Activated naive CD4-positive, alpha-beta T cell treated with anti-CD3 and anti-CD28 coated beads, Interleukin-2, amount 50 U/mL, for 72 hours (primary cell): ENCODE measurements at places on chromosomes 5 and 9.

GRCh38 chr9:129081388-129081904 is 535 bp downstream of the DOLPP1 start:
- no peak for DNase-seq

- no peak for DNase-seq
Observed at GRCh38 chr5:91272858-91273257, 110.3 kb downstream of the ARRDC3 start.

DNA sequence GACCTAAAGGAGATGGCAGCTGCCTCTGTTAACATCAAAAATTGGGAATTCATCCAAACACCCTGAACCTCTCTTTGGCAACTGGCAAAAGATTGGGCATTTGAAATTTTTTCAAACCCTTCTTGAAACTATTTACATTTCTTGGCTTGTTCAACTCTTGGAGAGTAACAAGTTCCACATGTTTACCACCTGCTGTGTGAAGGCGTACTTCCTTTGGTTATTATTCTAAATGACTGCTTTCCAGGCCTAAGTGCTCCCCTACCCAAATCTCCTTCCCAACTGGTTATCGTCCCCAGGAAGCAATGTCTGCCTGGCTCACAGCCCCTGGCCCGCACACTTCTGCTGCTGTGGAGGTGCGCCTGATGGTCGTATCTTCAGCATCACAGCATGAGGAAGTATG is 422.7 kb downstream of the DMAC1 start:
- DNase-seq = no peak

DNA sequence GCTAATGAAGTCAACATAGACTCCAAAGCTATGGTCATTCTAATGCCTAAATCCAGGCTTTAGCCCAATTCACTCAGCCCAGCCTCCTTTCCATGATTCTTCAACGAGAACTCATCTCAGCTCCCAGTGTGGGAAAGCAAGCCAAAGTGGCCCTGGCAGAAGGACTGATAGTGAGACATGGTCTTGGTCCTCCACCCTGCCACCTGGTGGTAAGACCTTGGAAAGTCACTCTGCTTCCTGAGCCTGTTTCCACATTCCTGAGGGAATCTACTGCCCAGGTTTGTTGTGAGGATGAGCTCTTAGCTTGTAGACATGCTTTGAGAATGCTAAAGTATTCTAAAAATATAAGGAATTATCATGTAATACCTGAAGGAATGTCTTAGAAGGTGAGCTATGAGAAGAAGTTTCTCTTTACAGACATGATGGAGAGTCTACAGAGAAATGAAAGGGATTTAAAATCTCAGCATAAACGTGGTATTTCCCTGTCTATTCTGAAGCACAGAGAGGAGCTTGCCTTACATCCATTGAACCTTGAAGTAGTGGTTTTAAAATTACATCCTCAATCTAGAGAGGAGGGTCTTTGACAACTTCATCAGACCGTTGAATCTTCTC is 173.5 kb downstream of the TRIM32 start:
- peak; percentile 13 for DNase-seq

DNA sequence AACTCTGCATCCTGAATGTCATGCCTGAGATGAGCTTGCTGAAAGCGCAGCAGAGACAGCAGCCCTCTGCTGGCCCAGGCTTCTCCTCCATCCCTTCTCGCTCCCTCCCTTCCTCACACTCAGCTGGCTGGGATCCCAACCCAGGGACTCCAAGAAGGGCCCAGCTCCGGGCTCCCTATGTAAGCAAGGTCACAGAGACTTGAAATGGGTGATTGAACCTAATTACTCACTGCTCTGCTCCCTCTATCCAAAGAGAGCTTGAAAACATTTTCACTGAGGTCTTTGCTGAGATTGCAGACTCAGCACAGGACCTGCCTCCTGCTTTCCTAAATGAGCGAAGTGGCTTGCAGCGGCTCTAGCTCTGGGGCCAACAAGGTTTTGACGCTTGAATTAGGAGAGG is 42.8 kb downstream of the RAPGEF1 start:
- DNase-seq = no peak

- no peak for DNase-seq
Observed at GRCh38 chr5:157915638-157916037, 56.7 kb upstream of the CLINT1 start.

- DNase-seq = no peak
Observed at GRCh38 chr5:59095480-59095879, 512.6 kb downstream of the RAB3C start.

GRCh38 chr5:171464829-171465228 is 45.4 kb downstream of the FGF18 start:
- DNase-seq = no peak

DNA sequence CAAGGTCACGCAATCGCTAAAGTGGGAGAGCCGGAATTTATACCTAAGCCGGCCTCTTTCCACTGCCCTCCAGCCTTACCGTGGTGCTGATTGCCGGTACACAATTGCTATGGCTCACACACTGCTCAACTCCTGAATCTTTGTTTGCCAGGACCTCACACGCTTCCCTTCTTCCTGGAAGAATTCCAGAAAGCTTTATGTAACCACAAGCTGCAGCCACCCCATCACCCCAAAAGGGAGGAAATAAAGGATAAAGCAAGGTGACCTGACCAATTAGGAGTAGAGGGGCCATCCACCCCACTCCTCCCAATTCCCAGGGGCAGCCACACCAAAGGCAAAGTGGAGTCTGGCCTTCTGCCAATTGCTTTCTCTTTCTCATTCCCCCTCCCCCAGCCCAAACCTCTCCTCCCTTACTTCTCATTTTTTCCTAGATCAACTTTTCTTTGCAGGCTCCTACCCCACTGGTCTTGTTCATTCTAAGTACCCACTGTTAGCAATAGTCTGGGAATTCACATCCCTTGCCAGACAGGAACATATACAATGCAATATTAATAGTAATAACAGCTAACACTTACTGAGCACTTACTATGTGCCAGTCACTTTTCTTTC is 18.0 kb upstream of the CDC23 start:
- DNase-seq = no peak

- no peak for DNase-seq
Observed at GRCh38 chr5:465591-466403, 22.8 kb downstream of the EXOC3 start.

GRCh38 chr5:10173716-10174115 is 76.0 kb downstream of the ATPSCKMT start:
- DNase-seq = no peak

DNA sequence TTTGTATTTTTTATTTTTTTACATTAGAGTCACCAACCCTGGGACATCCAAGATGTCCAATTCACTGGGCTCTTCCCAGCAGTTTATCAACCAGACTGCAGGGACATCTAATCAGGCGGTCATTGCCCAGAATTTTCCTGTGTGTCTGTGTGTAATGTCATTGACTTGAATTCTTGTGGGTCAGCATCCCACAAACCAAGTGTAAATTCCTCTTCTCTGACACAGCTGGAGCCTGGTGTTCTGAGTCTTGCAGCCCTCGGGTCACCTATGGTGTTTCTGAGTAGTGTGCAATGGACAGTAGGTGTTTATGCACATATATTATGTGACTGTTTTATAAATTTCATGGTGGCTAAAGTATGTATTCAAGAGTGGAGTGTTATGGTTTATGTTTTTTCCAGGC is 815.7 kb downstream of the SEMA5A start:
- no peak for DNase-seq

DNA sequence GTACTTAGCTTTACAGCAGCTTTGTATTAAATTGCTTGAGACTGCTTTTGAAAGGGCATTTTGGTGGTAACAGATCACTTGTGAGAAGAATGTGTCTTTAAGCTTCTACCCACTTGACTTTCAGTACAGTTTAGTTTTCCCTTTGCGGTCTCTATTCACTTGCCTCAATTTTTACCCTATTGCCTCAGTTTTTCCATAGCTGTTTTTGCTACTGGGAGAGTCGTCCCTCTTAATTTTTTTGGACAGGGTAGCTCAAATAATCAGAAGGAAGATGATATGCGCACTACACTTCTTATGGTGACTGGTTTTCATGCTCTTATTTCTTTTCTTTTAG is 18.8 kb downstream of the UGCG start:
- no peak for DNase-seq

GRCh38 chr5:1722877-1723276 is 76.8 kb downstream of the MRPL36 start:
- DNase-seq = no peak

GRCh38 chr5:149679876-149680809 is 50.0 kb upstream of the PPARGC1B start:
- no peak for DNase-seq

DNA sequence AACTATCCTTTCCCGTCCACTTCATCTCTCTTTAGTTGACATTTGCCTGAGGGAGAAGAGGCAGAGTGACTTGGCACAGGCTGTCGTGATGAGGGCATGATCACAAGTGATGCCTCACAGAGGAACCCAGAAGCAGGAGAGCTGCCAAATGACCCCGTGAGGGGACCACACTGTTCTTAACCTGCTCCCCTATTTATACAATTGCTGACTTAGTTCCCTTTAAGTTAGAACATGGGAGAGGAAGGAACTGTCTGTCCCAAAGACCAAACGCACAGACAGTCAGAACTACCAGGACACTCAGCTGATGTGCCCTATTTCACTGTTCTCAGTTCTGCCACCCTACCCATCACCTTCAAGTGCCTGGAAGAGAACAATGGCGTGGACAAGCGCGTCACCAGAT is 73.7 kb downstream of the SLC1A3 start:
- DNase-seq = no peak

GRCh38 chr5:29504411-29504810 is 1689.1 kb upstream of the CDH6 start:
- DNase-seq = no peak

DNA sequence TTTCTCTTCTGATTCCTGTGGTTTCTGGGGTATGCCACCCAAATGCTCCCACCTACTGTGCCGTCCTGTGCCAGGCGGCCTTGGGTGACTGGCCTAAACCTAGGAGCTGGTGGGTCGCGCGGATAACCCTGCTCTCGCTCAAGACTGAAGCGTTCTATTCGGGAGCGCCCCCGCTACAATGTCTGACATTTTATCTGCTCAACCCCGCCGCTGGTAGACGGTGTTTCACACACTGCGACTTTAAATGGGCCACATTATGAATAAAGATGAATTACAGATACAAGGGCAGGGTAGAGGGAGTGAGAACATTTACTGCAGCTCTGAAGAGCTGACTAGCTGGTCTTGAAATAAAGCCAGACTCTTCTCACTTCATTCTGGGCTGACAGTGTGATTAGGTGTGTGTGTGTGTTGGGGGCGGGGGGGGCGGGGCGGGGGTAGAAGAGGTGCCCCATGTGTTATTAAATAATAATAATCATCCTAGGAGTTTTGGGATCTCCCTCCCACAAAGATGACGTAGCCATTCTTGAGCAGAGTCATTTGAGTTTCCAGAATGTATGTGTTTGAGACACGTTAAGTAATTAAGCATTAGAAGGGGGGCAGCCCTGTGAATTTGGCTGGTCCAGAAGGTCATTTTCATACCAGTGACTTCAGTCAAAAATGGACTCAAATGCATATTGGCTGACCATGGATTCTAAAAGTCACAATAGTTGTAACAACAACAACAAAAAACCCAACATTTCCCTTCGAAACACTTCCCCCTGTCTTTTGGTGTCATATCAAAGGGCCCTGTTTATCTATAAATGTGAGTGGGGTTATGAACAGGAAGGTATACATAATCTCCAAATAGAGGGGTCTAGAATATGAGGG is 1.0 kb upstream of the PTCH1 start:
- no peak for DNase-seq

- DNase-seq = no peak
Observed at GRCh38 chr5:141611289-141611688, 7.5 kb downstream of the DIAPH1 start.

GRCh38 chr9:130680836-130681768 is 12.5 kb upstream of the EXOSC2 start:
- DNase-seq = peak; percentile 62

DNA sequence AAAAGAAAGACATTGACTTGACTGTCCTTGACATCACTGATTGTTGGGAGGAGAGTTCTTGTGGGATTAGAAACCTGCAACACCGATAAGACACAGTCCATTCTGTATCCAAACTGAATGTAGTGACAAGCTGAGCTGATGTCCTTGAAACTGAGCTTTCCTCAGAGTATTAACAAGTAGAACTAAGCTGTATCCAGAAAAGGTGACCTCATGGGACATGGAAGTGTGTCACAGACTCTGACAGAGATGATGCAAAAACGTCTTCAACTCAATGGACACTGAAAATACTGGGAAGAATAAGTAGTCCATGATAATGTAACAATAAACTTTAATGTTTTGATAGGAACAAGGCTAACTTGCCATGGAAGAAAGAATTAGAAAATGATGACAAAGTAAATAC is 690.1 kb downstream of the CDH18 start:
- no peak for DNase-seq

- no peak for DNase-seq
Observed at GRCh38 chr9:105087910-105088898, 156.2 kb upstream of the SLC44A1 start.

DNA sequence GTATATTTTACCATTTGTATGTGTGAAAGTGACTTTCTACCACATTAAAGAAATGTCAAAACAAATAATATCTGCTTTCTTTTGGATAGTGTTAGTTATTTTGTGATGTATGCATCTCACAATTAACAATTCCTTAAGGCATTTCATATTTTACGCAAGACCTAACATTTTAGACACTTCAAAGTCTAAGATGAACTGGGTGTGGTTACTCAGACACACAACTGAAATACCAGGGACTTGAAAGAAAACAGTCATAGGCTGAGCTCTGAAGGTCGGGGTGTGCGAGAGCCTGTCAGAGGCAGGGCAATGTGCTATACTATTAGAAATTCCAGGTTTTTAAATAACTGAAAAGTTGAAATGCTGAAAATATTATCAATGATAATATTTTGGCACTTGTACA is 44.5 kb upstream of the ZNF622 start:
- no peak for DNase-seq

- DNase-seq = peak; percentile 57
Observed at GRCh38 chr9:34628656-34629490, at the start of gene ARID3C. Gene ARID3C, minus strand, starts transcription at chr9:34629066. Its CDS starts 1,052 bp downstream, at chr9:34628014.

DNA sequence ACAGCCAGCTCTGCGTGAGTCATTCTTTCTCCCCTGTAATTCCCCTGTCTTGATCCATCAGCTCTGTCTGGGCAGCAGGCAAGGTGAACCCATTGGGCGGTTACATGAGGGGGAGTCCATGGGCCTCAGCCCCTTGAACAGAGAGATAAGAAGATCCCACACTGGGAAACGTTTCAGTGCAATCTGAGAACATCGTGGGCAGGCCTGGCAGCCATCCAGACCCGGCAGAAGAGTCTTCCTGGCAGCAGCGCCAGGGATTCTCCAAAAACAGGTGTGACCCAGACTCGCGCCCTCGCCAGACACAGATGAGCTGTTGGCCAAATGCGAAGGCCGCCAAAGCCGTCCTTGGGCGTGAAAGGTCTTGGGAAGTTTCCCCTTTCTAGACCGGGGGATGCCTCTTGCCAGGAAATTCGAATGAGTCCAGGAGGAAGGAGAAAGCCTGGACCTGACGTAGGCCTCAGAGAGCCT is 6.4 kb upstream of the SLC12A7 start:
- no peak for DNase-seq

DNA sequence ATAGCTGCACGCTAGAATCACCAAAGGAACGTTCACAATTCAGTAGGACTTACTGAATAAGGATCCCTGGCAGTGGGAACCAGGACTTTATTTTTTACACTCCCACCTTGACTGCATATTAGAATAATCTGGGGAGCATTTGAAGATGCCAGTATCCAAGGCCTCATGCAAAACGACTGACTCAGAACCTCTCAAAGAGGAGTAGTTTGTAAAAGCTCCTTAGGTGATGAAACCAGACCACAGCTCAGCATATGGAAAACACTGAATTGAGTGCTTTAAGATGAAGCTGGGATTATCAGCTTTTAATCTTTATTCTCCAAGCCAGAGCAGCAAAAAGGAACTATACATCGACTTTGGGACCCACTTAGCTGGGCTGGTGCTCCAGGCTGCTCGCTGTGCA is 288.3 kb downstream of the MLLT3 start:
- no peak for DNase-seq

GRCh38 chr9:93827545-93828330 is 127.4 kb downstream of the BARX1 start:
- DNase-seq = no peak
